ENCODE measurements at places on chromosomes 7 and 10. TPM values are rescaled to one million over a fixed set of nuclear protein-coding genes. Genes with fewer than 3 reads are reported as not detected.

GRCh38 chr10:71643904-71644303 lies 75.7 kb downstream of the C10orf105 start:
- no peak for DNase-seq

GRCh38 chr10:30883116-30883515 lies 148.5 kb downstream of the ZNF438 start:
- DNase-seq, result no peak

ZNF3 gene
- 26.7 TPM for total RNA-seq

ACSM6 gene
- total RNA-seq, result not detected

NET1 gene
- 154 TPM for total RNA-seq

CCL24 gene
- total RNA-seq, result 0.68 TPM

HGF gene
- total RNA-seq, result not detected
